Chondrocyte (in vitro differentiated cells): ENCODE measurements at places on chromosomes 3 and 15. TPM values are rescaled to one million over a fixed set of nuclear protein-coding genes. Genes with fewer than 3 reads are reported as not detected.
A peak's percentile ranks its signal among the peaks of the same experiment; 100 is the strongest.

- DNase-seq, result no peak
- H3K27me3 ChIP-seq, result no peaks in the 10 kb centered on the region
- H3K27ac ChIP-seq, result no peak overlapping the region
- H3K4me1 ChIP-seq, result no peaks in the 10 kb centered on the region
- no peak overlapping the region for H3K4me3 ChIP-seq
- peaks cover 1% of the 10 kb centered on the region for H3K36me3 ChIP-seq
These were observed 13.2 kb downstream of the PCOLCE2 start for GRCh38 chr3:142875583-142876207.

DNA sequence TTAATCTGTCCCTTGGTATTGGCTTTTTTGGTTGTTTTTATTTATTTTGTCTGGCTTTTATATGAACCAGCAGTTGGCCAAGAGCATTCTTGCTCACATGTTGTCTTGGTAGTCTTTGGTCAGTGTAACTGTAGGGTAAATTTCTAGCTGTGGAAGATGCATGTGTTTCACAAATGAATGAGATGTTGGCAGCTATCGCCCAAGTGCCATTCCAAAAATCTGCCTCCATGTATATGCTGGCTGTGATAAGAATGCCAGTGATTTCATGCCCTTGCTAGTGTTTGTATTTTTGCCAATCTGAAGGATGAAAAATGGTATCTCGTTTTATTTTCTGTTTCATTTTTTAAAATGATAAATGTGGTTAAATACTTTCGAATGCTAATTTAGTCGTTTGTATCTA lies 50.1 kb downstream of the TLNRD1 start:
- H3K36me3 ChIP-seq, result no peaks in the 10 kb centered on the region
- H3K4me3 ChIP-seq, result no peak overlapping the region
- H3K4me1 ChIP-seq, result no peaks in the 10 kb centered on the region
- no peak overlapping the region for H3K27ac ChIP-seq
- no peaks in the 10 kb centered on the region for H3K27me3 ChIP-seq

Gene ARL14
- total RNA-seq, result not detected in 3 replicates

GRCh38 chr15:64348455-64348854 lies 7.5 kb downstream of the CSNK1G1 start:
- H3K27ac ChIP-seq, result no peak overlapping the region
- H3K4me3 ChIP-seq, result no peak overlapping the region
- H3K4me1 ChIP-seq, result peaks cover 33% of the 10 kb centered on the region
- peaks cover 5% of the 10 kb centered on the region for H3K36me3 ChIP-seq

DNA sequence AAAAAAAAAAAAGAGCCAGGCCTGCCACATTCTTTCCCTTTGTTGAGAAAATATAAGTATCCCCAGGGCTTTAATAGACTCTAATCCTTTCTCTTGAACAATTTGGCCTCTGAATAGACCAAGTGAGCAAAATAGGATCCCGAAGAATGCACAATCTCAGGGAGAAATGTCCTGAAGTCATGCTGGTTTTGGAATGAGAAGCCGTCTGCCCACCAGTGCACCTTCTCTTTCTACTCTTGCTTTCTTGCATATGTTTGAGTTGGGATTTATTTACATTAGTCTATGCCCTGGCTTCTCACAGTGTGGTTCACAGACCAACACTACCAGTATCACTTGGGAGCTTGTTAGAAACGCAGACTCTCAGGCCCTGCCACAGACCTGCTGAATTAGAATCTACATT lies 153.0 kb downstream of the ZNF621 start:
- H3K27ac ChIP-seq, result no peak overlapping the region
- DNase-seq, result no peak
- peaks cover 8% of the 10 kb centered on the region for H3K4me1 ChIP-seq
- no peak overlapping the region for H3K4me3 ChIP-seq

DNA sequence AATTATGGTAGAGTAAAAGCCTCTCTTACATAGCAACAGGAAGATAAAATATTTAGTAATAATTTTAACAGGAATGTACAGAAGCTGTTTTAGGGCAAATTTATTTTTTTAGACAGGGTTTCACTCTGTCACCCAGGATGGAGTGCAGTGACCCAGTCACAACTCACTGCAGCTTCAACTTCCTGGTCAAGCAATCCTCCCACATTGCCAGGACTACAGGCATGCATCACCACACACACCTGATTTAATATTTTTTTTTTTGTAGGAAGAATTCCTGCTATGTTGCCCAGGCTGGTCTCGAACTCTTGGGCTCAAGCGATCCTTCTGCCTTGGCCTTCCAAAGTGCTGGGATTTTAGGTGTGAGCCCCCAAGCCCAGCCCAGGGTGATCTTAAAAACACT lies 61.1 kb downstream of the PCCB start:
- H3K4me1 ChIP-seq, result no peaks in the 10 kb centered on the region
- no peak overlapping the region for H3K4me3 ChIP-seq
- no peak overlapping the region for H3K27ac ChIP-seq
- no peak for DNase-seq

GRCh38 chr3:44106756-44107155 lies 134.9 kb upstream of the TOPAZ1 start:
- H3K27me3 ChIP-seq, result no peaks in the 10 kb centered on the region
- H3K36me3 ChIP-seq, result peaks cover 4% of the 10 kb centered on the region
- no peak overlapping the region for H3K4me3 ChIP-seq
- peaks cover 34% of the 10 kb centered on the region for H3K4me1 ChIP-seq

DNA sequence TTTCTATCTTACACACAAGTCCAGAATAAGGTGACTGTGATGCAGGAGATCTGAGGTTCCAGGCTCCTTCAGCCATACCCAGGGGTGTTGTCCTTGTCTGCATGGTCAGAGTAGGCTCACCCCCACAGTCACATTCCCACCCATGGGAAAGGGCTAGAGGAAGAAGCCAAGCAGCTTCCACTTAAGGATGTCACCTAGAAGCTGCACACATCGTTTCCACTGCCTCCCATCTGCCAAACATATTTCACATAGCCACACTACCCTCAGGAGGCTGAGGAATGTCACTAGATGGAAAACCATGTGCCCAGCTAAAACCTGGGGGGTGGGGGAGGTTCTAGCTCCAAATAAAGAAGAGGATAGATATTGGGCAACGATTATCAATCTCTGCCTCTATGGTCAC lies 58.1 kb downstream of the TMEM39A start:
- DNase-seq, result no peak
- no peak overlapping the region for H3K4me3 ChIP-seq
- peaks cover 30% of the 10 kb centered on the region for H3K36me3 ChIP-seq
- H3K27me3 ChIP-seq, result no peaks in the 10 kb centered on the region

DNA sequence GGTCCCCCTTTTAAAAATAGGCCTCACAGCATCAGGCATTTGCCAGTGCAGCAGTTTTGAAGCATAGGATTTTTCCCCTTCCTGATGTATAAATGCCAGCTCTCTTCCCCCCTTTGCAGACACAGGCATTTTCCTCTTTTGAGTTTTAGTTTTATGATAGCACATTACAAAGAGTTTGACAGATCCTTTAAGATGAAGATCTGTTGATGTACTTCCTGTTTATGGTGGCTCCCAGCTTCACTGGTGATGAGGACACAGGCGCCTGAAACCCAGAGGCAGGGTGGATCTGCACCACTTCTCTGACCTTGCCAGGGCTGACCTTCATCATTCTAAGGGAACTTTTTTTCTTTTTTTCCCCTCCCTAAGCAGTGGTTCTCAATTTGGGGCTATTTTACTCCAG lies 243.4 kb downstream of the PTPRG start:
- no peaks in the 10 kb centered on the region for H3K27me3 ChIP-seq
- peaks cover 2% of the 10 kb centered on the region for H3K36me3 ChIP-seq
- H3K4me3 ChIP-seq, result no peak overlapping the region
- DNase-seq, result no peak
- H3K4me1 ChIP-seq, result peaks cover 29% of the 10 kb centered on the region

DNA sequence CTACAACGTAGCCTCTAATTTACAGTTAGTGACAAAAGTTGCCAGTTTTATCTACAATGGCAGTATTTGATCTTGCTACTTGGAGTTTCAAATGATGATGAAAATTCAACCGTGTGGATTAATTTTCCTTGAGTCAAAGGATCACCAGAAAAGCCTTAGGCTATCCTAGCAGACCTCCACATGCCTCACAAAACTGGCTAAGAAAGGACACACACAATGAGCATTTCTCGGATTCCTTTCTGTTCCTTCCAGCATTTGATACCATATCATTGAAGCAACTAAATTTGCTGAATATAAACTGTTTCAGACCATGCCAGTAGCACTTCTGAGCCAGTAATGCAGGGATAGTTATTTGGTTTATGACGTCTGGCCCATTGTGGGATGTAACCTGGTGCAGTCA lies 587.4 kb upstream of the MDFIC2 start:
- no peak overlapping the region for H3K4me3 ChIP-seq
- H3K4me1 ChIP-seq, result peaks cover 17% of the 10 kb centered on the region
- H3K27ac ChIP-seq, result peak overlapping the region; percentile 19
- no peaks in the 10 kb centered on the region for H3K27me3 ChIP-seq

DNA sequence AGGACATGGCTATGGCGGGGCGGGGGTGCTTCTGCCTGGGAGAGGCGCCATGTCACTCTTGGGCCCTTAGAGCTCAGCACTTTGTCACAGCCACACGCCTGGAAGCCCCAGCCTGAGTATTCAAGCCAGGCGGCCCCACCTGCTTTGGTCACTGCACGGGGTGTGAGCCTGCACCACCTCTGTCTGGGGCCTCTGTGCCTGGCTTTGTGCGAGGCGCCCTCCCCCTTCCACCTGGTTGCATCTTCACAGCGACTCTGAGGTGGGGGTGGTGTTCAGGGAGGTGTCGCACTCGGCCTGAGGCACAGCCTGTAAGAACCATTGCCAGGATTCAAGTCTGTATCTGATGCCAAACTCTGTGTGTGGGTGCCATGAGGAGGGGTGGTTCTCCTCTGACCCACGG lies 24.1 kb downstream of the ACAD9 start:
- H3K4me1 ChIP-seq, result no peaks in the 10 kb centered on the region
- H3K27me3 ChIP-seq, result no peaks in the 10 kb centered on the region
- no peak overlapping the region for H3K27ac ChIP-seq
- H3K36me3 ChIP-seq, result peaks cover 44% of the 10 kb centered on the region
- no peak overlapping the region for H3K4me3 ChIP-seq

Gene EHHADH
- total RNA-seq, result 0.70 to 4.9 TPM (median 3.5 TPM) in 3 replicates
